ENCODE measurements at places on chromosomes 16 and 17.
A peak's percentile ranks its signal among the peaks of the same experiment; 100 is the strongest.

DNA sequence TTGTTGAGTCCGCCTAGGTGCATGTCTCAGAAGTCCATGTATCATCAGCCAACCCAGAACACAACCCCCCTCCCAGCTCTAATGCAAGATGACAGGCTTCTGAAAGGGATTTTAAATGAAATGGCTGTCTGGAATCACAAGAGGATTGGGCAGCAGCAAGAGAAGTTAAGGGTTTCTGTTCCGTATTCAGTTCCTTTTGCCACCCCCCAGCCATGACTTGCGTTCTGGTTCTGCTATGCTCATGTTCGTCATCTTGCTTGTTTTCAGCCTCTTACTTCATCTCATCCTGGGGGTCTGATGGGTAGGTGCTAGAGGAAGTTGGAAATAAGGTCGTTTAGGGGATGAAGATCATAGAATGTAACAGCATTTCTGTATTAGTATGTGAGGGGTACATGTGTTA lies 12.0 kb downstream of the MINK1 start:
- DNase-seq = no peak

DNA sequence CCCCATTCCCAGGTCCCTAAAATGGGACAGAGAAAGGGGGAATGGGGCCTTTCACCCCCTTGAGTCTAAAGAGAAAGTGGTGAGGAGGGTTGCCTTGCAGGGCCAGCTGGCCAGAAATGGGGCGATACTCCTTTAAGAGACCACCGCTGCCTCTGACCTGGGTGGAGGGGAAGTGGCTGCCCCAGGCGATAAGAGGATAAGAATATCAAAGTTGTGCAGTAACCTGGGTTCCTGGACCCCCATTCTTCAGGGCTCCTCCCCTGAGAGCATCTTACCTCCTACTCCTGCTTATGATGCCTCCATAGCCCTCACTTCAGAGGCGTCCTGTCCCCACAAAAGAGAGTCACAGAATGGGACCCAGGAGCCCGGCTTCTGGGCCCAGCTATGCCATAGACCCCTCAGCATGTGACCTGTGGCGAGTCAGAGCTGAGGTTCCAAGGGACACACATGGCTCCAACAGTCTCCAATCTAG lies 5.2 kb upstream of the TSPOAP1 start:
- no peak for DNase-seq

DNA sequence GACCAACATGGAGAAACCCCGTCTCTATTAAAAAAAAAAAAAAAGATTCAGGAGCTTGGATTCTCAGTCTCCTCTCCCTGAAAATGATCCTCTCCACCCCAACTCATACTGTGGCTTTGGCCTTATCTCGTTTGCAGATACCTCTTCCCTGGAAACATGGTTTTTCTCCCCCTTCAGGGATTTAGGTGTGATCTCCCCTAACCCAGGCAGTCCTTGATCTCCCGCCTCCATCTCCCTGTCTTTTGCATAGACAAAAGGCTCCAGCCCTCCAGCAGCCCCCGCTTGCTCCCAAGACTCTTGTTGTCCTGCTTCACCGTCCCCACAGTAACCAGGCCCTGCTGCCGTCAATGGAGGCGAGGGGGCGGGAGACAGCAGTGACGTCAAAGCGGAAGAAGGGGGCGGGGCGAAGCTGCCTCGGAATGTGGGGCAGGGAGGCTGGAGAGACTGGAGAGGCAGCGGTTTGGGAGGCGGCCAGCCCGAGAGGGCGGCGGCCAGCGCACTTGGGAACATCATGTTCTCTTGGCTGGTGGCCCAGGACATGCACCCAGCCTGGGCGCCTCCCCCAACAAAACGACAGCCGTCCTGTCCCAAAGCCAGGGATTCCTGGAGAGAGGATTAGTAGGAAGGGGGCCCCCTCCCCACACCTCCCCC lies 1.9 kb upstream of the PER1 start:
- peak; percentile 99 for DNase-seq

- no peak for DNase-seq
These were observed at the start of gene OR1D2 for GRCh38 chr17:3104322-3104721. TSS of gene OR1D2 (minus strand) at chr17:3104422. CDS start at chr17:3092996, 11,426 bp downstream.

DNA sequence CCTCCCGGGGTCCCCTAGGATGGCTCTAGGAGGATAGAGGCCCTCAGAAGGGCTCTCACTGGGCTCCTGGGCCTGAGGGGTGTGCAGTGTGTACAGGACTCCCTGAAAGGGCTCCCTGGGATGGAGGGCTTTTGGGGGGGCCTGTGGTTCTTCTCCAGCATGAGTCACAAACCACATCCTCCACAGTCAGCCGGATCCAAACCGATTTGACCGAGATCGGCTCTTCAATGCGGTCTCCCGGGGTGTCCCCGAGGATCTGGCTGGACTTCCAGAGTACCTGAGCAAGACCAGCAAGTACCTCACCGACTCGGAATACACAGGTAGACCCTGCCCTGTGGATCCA lies 4.5 kb downstream of the TRPV2 start:
- DNase-seq = no peak

DNA sequence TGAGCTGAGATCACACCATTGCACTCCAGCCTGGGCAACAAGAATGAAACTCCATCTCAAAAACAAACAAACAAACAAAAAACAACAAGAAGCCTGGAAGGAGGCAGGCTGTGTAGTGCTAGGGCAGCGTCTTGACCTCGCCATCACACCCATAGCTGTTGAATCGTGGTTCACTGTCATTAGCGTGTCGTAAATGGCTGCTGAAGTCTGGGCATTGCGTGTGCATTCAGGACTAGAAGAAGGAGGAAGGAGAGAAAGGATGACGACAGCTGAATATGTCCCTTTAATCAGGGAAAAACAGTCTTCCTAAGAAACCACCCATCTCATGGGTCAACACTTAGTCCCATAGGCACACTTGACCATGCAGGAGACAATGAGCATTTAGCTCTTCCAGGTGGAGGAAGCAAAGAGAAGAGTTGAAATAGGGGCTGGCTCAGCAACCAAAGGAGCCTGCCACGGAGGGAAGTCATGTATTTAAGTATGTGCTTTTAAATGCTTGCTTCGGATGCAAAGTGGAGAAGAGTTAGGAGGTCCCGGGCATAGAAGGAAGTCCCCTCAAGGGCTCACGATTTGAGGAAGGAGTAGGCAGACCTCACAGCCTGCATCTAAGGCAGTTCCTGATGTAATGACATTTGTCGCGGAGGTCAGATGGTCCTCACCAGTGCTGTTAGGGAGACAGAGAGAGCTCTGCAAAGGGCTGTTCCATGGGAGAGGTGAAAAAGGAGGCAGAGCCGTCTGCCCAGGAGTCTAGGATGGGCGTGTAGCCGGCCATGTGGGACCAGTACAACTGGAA lies 8.8 kb downstream of the PRSS22 start:
- no peak for DNase-seq

DNA sequence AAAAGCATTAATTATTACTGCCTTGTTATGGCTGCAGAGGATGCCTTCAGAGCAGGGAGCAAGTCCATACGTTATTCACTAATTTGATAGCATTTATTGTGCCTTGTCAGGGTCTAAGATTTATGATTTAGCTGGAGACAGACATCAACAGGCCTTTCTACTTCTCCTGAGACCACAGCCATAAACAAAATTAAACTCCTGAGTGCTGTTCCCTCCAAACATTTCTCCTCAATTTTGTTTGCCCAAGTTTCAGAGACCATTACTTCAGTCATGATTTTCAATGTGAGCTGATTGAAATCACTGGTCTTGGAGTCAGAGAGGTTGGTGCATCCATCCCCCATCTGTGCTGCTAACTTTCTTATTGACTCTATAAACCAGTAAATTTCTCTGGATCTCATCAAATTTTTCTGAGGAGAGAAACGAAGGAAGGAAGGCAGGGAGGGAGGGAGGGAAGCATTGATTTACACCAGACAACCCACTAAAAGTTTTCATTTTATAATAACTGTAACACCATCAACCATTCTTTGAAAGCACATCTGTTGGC lies 423.6 kb upstream of the CDH11 start:
- no peak for DNase-seq

- peak; percentile 29 for DNase-seq
These were observed 3.0 kb upstream of the TAC4 start for GRCh38 chr17:49850772-49851386.

DNA sequence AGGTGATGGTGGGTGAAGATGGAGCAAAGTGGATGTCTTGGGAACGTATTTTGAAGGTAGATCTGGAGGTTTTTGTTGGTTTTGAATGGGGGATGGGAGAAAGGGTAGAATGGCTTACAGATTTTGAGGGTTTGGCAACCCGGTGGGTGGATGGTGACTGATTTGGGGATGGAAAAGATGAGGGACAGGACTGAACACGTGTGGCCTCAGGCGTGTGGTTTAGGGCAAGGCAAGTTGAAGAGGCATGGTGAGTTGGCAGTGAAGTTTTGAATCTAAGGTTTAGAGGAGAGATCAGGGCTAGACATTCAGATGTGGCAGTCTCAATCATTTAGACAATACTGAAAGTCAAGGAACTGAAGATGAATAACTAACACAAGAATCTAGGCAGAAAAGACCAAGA lies 5.0 kb upstream of the DCTPP1 start:
- no peak for DNase-seq

GRCh38 chr16:55949518-55949917 lies 74.3 kb upstream of the CES5A start:
- DNase-seq = no peak
